ENCODE measurements at places on chromosomes 13 and 19.

- DNase-seq, result no peak
Observed at GRCh38 chr13:44605275-44605674, 29.1 kb upstream of the TSC22D1 start.

- no peak for DNase-seq
Observed at GRCh38 chr13:94620286-94620896, 18.7 kb downstream of the GPR180 start.

DNA sequence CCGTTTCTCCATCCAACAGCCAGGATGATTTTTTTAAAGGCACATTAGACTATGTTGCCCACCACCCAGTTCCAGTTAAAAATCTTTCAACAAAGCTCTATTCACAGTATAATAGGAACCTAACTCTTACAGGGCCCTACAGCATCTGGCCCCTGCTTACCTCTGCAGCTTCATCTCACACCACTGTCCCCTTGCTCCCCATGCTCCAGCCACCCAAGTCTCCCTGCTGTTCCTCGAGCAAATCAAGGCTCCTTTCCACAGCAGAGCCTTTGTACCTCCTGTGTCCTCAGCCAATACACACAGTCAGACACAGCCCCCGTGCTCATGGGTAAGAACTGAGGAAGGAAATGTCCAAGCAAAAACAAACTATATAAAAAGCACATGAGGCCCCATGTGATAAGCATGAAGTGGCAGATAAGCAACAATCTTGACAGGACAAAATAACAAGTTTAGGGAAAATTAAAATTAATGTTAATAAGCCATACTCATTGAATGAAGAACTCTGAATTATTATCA lies 67.5 kb downstream of the TSC22D1 start:
- no peak for DNase-seq

DNA sequence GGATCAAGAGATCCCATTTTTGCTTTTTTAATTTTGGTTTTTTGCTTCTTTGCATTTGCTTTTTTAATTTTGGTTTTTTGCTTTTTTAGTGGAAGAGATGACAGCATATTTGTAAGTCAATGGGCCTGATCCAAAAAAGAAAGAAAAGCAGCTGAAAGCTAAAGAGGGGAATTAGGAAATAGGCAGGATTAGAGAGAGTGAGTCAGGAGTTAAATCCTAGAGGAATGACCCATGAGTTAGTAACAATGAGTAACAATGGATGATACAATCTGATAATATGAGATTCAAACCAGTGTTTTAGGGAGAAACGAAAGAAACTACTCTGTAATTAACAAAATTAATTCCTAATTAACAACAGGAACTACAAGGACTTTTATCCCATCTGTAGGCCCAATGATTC lies 111.2 kb upstream of the SGCG start:
- DNase-seq, result no peak
